IMR-90 (cell line): ENCODE measurements at places on chromosomes 2 and 18.
A peak's percentile ranks its signal among the peaks of the same experiment; 100 is the strongest.

DNA sequence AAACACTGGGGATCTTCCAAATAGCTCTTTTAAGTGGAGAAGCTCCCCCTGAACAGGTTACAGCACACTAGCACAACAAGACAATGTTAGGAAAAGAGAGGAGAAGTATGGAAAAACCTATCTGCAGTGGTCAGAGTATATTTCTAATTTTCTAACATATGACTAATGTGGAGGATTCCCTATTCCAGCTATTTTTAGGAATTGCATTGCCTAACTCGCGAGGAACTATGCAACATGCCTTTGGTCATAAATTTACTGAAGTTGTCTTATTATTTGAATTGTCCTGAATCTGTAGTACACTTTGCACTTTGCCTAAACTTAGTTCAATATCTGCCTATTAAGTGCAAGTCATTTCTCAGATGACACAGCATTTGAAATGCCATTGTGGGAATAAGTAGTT, 381.4 kb downstream of the CCDC85A start:
- DNase-seq: no peak
- no peak overlapping the region for H3K27ac ChIP-seq
- H3K4me3 ChIP-seq: no peak overlapping the region

DNA sequence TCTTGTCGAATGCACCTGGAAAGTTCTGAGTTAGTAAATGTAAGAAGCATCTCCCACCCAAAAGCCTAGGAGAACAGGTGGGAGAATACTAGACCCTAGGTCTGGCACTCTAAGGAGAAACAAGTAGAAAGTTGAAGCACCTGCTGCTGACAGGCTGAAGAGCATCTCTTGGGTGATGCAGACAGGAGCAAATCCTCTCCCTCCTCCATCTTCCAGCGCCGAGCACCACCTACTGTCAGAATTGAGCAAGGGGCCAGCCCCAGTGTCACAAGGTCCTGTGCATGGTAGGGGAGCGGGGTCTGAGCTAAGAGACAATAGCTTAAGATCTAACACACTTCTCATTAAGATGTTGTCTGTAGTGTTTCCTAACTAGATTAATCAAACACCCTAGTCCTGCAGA, 52.9 kb downstream of the HK2 start:
- H3K4me3 ChIP-seq: no peak overlapping the region
- H3K36me3 ChIP-seq: peaks cover 76% of the 10 kb centered on the region
- H3K4me1 ChIP-seq: peaks cover 16% of the 10 kb centered on the region
- H3K27me3 ChIP-seq: no peaks in the 10 kb centered on the region

DNA sequence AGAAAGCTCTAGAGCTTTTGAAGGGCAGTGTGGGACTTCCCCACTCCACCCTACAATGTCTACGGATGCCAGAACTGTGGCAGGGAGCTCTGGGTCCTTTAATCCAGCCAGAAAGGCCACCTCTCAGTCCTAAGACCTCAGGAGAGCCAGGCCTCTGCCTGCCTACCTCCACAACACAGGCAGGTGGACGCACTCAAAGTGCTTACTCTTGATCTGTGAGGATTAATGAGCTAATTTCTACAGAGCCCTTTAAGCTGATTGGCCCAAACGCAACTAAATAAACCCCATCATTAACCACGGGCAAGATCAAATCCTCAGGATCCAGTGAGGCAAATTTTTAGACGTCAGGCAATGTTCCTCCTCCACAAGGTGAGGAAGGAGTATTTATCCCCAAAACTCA, 8.1 kb downstream of the STK39 start:
- no peak overlapping the region for H3K4me3 ChIP-seq
- DNase-seq: no peak
- H3K36me3 ChIP-seq: no peaks in the 10 kb centered on the region
- H3K27ac ChIP-seq: no peak overlapping the region
- no peaks in the 10 kb centered on the region for H3K27me3 ChIP-seq

- H3K27ac ChIP-seq: no peak overlapping the region
- H3K4me1 ChIP-seq: no peaks in the 10 kb centered on the region
- DNase-seq: no peak
- H3K4me3 ChIP-seq: no peak overlapping the region
- peaks cover 7% of the 10 kb centered on the region; the same call in 1 of the 2 replicates for H3K27me3 ChIP-seq
Measured at GRCh38 chr2:128448331-128449225, 129.9 kb upstream of the HS6ST1 start.

DNA sequence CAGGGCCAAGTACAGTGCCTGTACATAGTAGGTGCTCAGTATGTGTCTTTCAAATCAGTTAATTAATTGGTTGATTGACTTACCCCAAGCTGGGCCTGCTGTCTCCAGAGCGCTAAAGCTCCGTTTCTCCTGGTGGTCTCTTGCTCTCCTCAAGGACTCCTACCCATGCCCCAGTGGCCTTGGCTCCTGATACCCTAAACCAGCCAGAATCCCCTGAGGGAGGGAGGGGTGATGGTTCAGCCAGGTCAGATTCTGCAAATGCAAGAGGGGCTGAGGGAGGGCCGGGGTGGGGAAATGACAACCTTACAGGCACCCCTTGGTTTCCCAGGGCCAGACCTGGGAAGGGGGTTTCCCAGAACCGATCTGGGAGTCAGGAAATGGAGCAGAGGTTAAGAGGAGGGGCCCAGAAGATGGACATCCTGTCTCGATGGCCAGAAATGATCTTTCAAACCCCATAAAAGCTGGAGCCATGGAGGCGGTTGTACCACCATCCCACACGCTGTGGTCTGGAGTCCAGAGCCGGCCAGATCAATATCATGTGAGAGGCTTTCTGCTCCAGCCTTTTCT, 209.1 kb downstream of the TNS1 start:
- peaks cover 2% of the 10 kb centered on the region; the same call in 1 of the 2 replicates for H3K36me3 ChIP-seq
- DNase-seq: no peak
- no peaks in the 10 kb centered on the region for H3K27me3 ChIP-seq
- no peak overlapping the region for H3K4me3 ChIP-seq
- H3K27ac ChIP-seq: no peak overlapping the region

DNA sequence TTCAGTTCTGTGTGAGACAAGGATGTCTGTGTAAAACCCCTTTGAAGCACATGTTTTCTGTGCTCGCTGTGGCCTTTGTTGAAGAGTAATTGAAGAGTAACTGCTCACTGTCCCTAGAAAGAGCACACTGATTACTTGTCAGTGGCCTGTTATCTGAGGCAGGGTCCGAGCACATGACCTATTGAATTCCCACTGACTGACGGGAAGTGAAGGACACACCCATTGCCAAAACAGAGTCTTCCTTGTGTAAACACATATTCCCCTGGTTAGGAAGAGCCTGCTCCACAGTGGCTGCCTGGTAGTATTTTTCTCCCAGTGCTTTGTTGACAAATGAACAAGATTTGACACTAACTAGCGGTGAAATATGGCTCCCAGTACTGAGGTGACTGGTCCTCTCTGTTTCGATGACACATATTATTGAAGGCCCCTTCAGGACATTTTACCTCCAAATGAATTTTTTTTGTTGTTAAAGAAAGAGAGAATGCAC, 148.5 kb upstream of the GYPC start:
- H3K4me1 ChIP-seq: no peaks in the 10 kb centered on the region
- DNase-seq: no peak
- no peak overlapping the region for H3K27ac ChIP-seq
- H3K36me3 ChIP-seq: no peaks in the 10 kb centered on the region

DNA sequence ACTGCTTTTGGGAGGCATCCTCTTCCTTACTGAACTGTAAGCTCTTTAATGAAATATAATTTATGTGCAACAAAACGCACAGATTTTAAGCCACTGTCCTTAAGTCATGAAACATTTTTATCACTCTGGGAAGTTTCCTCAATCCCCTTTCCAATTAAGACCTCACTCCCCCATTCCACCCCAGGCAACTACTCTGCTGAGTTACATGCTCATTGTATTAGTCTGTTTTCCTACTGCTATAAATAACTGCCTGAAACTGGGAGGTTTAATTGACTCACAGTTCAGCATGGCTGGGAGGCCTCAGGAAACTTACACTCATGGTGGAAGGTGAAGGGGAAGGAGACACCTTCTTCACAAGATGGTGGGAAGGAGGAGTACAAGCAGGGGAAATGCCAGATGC, 46.5 kb upstream of the KCNE4 start:
- DNase-seq: peak; percentile 25
- no peak overlapping the region for H3K27ac ChIP-seq
- H3K36me3 ChIP-seq: no peaks in the 10 kb centered on the region

DNA sequence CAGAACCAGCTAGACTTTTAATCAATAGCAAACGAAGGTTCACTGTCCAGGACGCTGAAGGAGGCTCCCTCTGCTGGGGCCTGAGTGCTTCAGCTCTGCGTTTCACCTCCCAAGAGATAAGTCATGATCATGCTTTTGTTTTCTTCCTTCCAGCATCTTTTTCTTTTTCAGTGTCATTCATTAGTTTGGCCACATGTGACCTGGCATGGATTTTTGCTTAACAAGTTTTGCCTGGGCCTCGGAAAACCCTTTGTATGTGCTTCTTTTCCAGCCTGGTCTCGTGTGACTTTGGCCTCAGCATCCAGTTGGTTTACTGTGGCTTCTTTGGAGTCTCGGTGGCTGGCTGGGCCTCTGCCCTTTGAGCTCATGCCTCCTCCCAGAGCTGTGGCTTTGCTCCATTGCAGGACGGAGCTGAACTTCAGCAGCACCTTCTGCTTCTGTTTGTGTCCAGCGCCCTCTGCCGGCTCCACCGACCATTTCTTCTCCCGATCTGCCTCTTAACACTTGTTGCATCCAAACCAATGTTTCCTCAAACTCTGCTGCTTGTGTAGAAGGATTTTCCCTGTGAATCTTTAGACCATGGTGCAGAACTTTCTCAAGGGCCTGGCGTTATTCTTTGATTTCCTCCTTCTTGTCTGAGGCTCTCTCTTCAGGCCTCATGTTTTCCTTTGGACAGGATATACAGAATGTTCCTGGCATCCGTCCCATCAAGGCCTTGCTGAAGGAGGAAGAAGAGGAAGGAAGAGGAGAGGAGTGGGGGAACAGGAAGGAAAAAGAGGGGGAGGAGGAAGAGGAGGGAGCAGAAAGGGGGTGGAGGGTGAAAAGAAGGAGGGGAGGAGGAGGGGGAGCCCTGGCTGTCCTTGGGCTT, 23.6 kb upstream of the HES6 start:
- H3K27me3 ChIP-seq: no peaks in the 10 kb centered on the region
- DNase-seq: peak; percentile 92
- peaks cover 7% of the 10 kb centered on the region; the same call in 1 of the 2 replicates for H3K4me1 ChIP-seq
- no peak overlapping the region for H3K27ac ChIP-seq
- H3K36me3 ChIP-seq: peaks cover 11% of the 10 kb centered on the region
- H3K4me3 ChIP-seq: no peak overlapping the region

GRCh38 chr2:11566383-11566782, 32.5 kb downstream of the GREB1 start:
- DNase-seq: no peak
- peaks cover 16% of the 10 kb centered on the region for H3K27me3 ChIP-seq
- no peaks in the 10 kb centered on the region for H3K36me3 ChIP-seq
- no peak overlapping the region for H3K27ac ChIP-seq
- H3K4me1 ChIP-seq: no peaks in the 10 kb centered on the region

DNA sequence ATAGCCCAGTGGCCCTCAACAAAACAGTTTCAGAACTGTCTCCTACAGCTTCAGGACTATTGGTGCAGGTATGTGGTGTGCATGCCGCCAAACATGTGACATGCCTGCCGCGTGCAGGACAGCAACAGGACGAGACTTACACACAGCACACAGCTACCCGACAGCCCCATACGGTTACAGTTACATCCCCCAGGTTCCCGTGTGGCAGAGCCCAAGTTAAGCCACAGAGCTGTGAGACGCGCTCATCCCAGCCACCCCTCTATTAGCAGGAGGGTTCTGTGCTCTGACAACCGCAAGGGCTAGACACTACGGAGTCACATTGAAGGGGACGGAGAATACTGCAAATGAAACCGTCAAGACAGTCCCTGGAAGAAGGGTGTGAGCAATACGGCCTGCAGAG, 16.4 kb upstream of the TUBB6 start:
- no peaks in the 10 kb centered on the region for H3K36me3 ChIP-seq
- no peak overlapping the region for H3K27ac ChIP-seq
- no peak overlapping the region for H3K4me3 ChIP-seq
- no peak for DNase-seq
- H3K4me1 ChIP-seq: peaks cover 12% of the 10 kb centered on the region

- H3K4me1 ChIP-seq: peaks cover 16% of the 10 kb centered on the region
- peak overlapping the region; percentile 93 for H3K27ac ChIP-seq
- H3K36me3 ChIP-seq: peaks cover 2% of the 10 kb centered on the region; the same call in 1 of the 2 replicates
- H3K4me3 ChIP-seq: peak overlapping the region; percentile 92
- H3K27me3 ChIP-seq: no peaks in the 10 kb centered on the region
Measured at GRCh38 chr2:12718015-12718671, 1.4 kb downstream of the TRIB2 start.

- no peak overlapping the region for H3K4me3 ChIP-seq
- H3K27ac ChIP-seq: no peak overlapping the region
- H3K27me3 ChIP-seq: peaks cover 60% of the 10 kb centered on the region
- no peaks in the 10 kb centered on the region for H3K4me1 ChIP-seq
- no peaks in the 10 kb centered on the region for H3K36me3 ChIP-seq
- no peak for DNase-seq
Measured at GRCh38 chr2:11656671-11657101, 13.3 kb downstream of the NTSR2 start.

DNA sequence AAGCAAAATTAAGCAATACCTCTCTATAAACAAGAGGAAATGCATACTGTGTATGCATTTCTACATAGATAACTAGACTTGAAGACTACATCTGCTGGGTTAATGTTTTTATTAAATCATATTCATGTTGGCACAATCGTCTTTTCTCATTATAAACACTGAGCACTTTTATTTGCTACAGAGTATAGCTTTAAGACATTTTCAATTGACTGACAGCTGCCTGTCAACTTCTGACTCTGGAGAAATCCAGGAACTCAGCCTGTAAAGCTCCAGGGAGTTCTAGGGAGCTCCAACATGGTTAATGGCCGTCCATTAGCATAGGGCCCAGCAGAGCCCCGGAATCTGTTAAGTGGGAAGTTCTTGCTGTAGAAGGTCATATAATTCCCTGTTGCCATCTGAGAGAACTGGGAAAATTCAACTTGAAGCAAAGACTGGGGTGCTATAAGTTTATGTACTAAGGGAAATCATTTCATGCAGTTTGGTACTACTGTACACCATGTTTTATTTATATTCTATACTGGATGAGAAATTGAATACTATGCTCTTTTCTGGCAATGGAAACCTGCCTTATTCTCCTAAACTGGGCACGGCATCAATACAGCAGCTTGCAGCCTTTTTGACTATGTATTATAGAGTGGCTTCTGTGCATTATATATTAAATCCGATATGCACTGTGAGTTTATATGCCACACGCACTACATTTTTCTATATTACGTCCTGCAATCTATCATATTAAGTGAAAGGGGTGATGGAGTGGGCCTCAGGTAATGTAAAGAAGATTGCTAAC, 243.5 kb upstream of the ZNF521 start:
- no peak overlapping the region for H3K4me3 ChIP-seq
- no peaks in the 10 kb centered on the region; the same call in 1 of the 2 replicates for H3K27me3 ChIP-seq
- H3K4me1 ChIP-seq: no peaks in the 10 kb centered on the region
